DMS53 (cell line): ENCODE measurements at places on chromosomes 16 and 17.
A peak's percentile ranks its signal among the peaks of the same experiment; 100 is the strongest.

GRCh38 chr16:82628711-82629110, 1.9 kb downstream of the CDH13 start:
- no peak for DNase-seq

DNA sequence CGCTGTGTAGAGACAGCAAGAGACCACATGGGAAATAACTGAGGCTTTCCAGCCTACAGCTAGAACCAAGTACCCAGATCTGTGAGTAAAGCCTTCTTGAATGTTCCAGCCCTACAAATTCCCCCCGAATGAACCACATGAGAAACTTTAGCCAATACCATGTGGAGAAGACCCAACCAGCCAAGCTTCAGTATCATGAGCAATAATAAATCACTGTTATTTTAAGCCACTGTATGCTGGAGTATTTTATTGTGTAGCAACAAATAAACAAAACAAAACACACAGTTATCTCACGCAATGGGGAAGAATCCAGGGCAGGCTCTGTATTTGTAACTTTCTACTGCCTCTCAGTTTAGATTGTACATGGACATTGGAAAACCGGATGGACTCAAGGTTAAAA, 426.2 kb downstream of the CDH11 start:
- DNase-seq = no peak

- DNase-seq = no peak
Observed at GRCh38 chr16:47213761-47214440, 70.2 kb upstream of the NETO2 start.

GRCh38 chr16:82655072-82655714, 28.4 kb downstream of the CDH13 start:
- peak; percentile 10 for DNase-seq

DNA sequence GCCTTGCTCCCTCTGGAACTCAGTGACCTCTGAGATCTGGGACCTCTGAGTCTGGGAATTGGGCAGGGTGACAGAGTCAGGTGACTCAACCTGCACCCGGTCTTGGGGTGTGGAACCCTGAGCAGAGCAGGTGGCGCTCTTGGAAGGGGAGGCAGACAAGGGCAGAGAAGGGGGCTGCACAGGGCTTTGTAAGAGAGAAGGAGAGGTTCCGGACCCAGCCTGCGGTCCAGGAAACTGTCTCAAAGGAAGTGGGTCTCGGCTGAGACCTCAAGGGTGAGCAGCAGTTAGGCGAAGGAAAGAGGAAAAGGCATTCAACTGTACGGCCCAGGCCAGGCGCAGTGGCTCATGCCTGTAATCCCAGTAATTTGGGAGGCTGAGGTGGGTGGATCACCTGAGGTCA, 10.0 kb upstream of the RIPOR1 start:
- no peak for DNase-seq

GRCh38 chr16:27359051-27359450, 42.9 kb upstream of the IL21R start:
- no peak for DNase-seq

GRCh38 chr16:23301251-23302044, 654 bp upstream of the SCNN1B start:
- no peak for DNase-seq

GRCh38 chr17:3157218-3157617, 29.9 kb upstream of the OR1G1 start:
- no peak for DNase-seq

GRCh38 chr17:50192144-50192617, 9.2 kb downstream of the COL1A1 start:
- DNase-seq = no peak

DNA sequence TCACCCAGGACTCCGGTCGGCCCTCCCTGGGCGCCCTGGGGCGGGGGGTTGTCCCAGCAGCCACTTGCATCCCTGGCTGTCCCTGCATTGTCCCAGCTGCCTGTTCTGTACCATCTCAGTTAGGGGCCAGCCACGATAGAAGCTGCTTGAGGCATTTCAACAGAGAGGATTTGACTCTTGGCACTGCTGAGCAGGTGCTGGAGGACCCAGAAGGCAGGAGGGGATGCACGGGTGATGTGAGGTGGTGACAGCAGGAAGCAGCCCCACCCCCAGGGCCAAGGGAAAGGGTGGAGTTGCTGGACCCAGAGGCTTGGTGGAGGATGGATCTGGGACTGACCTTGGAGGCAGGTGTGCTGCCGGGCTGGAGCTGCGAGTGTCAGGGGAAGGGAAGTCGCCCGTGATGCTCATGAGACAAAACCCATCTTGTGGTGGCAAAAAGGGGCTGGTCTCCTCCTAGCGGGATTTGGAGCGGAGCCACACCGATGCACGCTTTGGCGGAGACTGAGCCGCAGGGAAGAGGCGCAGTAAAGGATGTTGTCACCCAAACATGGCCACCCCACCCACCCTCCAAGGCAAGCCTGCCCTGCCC, 188.0 kb upstream of the GSE1 start:
- DNase-seq = peak; percentile 80

DNA sequence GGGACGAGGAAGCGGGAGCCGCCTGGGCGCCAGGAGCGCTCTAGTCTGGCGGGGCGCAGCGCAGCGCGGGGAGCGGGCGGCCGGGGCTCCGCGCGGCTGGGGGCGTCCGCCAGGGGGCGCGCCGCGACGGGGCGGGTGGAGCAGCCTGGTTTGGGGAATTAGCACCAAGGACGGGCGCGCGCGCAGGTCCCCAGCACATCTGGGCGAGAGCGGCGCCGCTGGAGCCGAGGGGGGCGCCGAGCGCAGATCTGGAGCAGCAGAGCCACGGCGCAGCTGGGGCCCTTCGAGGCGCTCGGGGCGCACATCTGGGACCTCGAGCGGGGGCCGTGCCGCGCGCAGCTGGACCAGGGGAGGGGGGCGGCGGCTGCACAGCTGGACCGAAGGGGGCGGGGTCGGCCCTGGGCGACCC, at the start of gene NXPH3:
Gene NXPH3 (plus strand): TSS at position 193 of the 409 bp plus-strand sequence. CDS start 349 bp downstream, outside the sequence.
- DNase-seq = peak; percentile 89

- DNase-seq = no peak
Observed at GRCh38 chr16:47043200-47043599, 69.7 kb upstream of the DNAJA2 start.

- no peak for DNase-seq
Observed at GRCh38 chr16:56265184-56265583, 73.9 kb downstream of the GNAO1 start.

GRCh38 chr16:23863511-23864422, 28.0 kb downstream of the PRKCB start:
- no peak for DNase-seq

GRCh38 chr16:8950580-8951077, 13.1 kb downstream of the USP7 start:
- no peak for DNase-seq

DNA sequence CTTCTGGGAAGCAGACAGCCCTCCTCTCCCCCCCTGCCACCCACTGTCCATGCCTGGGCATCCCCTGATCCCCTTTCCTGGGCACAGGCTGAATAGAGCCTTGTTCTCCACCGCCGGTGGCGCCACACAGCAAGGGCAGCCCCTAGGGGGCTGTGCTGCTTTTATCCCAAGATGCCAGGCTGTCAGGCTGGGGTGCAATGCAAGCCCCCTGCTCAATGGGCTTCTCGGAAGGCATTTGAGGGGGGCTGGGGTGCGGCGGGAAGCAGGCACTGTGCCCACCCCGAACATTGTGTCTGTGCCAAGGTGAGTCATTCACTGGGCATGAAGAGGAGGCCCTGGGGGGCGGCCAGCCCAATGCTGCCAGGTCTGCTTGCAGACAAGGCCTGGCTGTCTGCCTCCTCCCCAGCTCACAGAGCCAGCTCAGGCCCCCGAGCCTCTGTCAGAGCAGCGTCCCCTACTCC, 1.5 kb upstream of the GFAP start:
- DNase-seq = no peak

- DNase-seq = no peak
Observed at GRCh38 chr16:7124701-7125100, 207.9 kb upstream of the RBFOX1 start.

DNA sequence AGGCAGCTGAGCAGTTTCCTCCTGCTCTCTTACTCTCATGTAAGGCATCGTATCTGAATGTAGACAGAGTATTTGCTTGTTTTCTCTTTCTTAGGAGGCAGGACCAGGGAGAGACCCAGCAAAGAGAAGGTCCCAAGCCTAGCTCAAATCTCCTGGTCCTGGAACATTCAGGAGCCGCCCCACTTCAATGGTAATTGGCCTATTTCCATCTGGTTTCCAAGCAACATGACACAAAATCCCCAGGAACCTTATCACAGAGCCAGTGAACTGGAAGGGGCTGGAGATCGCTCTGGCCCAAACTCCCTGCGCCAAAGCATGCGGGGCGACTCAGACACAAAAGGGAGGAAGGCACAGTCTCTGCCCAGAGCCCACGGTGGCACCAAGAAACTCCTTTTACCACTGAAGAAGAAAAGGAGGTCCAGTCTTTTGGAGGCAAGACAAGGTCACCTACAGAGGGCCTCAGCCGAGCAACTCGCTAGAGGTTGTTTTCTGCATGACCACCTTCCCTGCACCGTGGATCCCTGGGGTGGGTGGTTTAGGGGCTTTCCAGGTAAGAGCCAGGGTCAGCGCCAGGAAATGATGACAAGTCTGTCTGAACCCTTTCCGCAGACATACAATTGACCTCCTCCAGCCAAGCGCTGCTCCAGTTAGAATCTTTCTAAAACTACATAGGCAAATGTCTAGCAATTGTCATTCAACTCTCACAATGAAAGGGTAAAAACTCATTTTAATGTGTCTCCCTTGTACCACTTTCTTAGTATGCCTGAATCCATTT, 394.7 kb downstream of the SOX9 start:
- DNase-seq = no peak

- peak; percentile 45 for DNase-seq
Observed at GRCh38 chr17:49843774-49844350, 4.0 kb downstream of the TAC4 start.
